ENCODE measurements at places on chromosomes 16 and 17.

GRCh38 chr16:86363057-86363490 is 147.3 kb upstream of the FOXF1 start:
- DNase-seq: peak; percentile 30

GRCh38 chr17:43857141-43857540 is 10.2 kb downstream of the CD300LG start:
- no peak for DNase-seq

DNA sequence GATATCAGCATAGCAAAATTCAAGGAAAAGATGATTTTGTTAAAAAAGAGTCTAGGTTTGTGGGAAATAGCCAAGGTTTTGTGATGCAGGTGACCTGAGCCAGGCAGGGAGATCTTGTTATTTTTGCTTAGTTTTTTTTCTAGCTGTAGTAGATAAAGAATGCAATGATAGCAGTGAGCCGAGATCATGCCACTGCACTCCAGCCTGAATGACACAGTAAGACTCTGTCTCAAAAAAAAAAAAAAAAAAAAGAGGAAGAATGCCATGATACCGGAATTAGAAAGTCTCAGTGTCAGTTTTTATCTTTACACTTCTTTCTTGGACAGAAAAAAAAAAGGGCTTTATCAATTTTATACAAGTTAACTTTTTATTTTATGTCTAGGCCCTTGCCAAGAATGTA is 27.5 kb downstream of the TMEM238L start:
- no peak for DNase-seq

DNA sequence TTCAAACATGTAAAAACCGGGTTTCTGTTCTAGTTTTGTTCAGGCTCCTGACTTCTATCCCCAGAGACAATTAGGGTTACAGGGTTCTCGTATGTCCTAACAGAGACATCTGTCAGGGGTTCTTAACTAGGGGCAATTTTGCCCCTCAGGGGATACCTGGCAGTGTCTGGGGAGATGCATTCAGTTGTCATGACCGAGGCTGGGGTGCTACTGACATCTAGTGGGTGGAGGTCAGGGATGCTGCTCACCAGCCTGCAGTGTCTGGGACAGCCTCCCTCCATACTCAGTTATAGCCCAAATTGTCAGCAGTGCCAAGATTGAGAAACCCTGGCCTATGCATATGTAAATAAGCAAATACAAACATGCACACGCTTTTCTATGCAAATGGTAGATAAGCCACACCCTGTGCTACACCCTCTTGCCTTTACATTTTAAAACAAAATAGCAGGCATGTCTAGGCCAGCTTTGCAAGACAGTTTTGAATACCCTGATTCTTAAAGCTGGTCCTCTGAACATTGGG is 37.4 kb downstream of the CLEC16A start:
- no peak for DNase-seq

DNA sequence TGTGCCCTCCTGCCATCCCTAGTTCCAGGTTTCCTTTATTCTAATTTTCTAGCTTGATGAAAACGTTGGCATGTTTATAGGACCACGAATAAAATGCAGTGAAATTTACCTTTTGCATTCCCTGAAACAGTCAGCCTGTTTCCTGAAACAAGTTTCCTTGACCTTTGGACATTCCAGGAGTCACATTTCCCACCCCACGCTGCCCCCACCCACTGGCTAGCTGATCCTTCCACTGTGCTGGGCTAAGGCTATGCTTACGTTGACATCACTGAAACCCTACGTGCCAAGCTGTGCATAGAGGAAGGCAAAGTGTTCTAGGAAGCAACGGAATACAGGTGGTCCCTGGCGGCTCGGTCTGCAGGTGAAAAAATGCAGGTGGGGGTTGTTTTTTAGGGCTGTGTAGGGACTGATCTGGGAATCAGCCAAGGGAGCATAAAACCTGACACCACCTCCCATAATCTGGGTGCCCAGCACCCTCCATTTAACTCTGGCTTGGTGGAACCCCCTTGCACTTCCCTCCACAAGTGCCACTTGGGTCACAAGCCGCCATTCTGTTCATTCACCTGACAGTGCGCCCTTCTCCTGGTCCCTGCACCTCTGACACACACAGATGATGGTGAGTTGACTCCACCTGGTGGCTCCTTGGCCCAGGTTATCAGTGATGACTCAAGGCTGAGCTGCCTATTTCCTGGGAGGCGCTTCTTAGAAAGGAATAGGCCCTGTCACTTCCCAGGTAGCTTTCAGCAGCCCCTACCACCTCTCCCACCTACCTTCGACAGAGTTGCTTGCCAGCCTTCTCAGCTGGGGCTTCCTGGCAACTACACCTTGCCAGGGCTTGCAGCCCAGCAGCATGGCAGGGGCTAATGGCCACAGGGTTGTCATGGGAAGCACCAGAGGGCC is 83.7 kb downstream of the N4BP1 start:
- no peak for DNase-seq

DNA sequence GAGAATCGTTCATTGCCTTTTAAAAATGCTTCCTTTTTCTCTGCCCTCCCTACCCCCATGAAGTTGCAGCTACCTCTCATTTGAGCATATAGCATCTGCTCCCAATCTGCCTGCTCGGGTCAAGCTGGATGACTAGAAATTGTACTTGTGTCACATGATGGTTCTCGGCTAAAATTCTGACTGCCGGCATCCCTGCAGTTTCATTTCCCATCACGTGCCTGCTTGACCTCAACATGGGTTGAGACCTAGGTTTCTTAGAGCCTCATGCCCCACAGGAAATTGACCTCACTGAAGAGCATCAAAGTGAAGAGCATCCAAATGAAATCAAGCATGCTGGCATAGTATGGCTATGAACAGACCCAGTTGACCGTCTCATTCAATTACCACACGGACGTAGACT is 581.6 kb upstream of the PSMD7 start:
- no peak for DNase-seq

GRCh38 chr17:871751-872519 is 89.8 kb downstream of the MRM3 start:
- DNase-seq: no peak

- DNase-seq: no peak
Measured at GRCh38 chr16:5200123-5200522, 102.5 kb upstream of the EEF2KMT start.

DNA sequence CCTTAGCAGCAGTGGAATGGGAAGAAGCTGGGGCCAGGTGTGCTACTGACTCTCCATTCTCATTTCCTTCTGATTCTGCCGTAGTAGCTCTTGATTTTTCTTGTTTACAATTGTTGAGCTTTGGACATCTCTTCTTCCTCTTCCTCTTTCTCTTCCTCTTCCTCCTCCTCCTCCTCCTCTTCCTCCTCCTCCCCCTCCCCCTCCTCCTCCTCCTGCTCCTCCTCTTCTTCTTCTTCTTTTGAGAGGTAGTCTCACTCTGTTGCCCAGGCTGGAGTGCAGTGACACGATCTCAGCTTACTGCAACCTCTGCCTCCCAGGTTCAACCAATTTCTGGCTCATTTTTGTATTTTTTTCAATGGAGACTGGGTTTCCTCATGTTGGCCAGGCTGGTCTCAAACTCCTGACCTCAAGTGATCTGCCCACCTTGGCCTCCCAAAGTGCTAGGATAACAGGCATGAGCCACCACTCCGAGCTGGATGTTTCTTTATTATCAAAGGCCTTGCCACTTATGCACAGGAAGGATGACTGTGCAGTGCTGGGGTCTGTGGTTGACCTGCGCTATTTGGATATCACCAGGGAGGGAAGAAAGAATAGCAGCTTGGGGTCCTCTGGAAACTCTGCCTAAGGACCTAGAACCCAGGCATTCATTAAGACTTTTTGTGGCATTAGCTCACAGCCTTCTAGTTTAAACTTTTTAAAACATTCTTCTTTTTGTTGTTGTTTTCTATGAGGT is 127.8 kb upstream of the KCNJ16 start:
- DNase-seq: no peak

GRCh38 chr16:78421181-78421708 is 321.8 kb downstream of the WWOX start:
- no peak for DNase-seq

GRCh38 chr16:77881355-77882030 is 93.1 kb downstream of the VAT1L start:
- DNase-seq: no peak

GRCh38 chr17:65588181-65588808 is 26.8 kb upstream of the AXIN2 start:
- no peak for DNase-seq

DNA sequence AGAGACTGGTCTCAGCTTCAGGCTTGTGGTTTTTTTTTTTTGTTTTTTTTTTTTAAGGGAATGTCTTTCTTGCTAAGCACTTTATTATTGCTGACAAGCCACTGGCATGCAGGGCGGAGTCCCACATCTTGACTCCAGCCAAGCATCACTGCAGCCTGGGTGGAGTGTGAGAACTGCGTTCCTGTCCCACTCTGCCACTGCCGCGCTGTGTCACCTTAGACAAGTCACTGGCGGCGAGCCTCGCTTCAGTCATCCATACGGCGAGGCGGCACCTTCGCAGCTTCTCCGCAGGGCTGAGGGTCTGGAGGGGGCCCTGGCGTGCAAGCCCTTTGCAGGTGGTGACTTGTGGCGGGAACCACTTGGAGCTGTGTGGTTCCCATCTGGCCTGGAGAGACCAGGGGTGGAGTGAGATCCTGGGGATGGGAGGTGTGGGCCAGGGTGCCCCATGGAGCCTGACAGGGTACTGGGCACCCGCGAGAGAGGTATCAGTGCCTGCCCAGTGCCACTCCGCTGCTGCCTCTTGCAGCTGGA is 99.1 kb upstream of the CIBAR2 start:
- DNase-seq: peak; percentile 78

GRCh38 chr16:87734644-87735043 is 31.1 kb downstream of the KLHDC4 start:
- no peak for DNase-seq

DNA sequence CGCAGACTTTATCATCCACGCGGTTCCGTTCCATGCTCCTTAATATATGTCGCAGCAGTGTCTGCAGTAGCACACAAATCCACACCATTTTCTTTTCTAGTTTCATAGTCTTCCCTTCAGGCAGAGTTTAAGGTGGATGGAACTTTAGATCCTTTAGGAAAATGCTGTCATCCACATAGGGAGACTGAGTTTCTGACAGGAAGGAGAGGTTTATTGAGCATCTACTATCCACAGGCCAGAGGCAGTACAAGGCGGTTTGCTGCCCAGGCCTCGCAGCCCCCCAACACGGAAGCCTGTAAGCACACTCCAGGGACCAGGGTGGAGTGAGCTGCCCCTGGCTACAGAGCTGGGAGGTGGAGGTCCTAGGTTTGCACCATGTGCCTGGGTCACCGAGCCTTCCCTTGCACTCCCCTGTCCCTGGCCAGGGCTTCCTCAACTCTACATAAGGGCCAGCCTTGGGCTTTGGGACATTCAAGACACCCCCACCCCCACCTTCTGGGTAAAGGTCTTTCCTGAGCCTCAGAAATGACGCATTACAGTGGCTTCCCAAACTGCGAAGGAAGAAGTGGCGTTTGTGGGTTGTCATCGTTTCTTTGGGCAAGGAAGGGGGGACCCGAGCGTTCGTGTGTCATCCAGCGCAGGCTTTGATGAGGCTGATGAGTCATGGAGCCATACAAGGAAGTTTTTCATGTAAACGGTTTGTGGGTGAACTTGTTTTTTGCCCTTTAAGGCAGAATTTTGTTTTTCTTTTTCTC is 146.5 kb upstream of the PLCG2 start:
- peak; percentile 74 for DNase-seq

- DNase-seq: no peak
Measured at GRCh38 chr16:69319381-69319780, 8.2 kb downstream of the VPS4A start.

- DNase-seq: no peak
Measured at GRCh38 chr17:76383546-76384221, 725 bp upstream of the SPHK1 start.

GRCh38 chr16:90007015-90007414 is 12.2 kb downstream of the DBNDD1 start:
- no peak for DNase-seq

- no peak for DNase-seq
Measured at GRCh38 chr16:66886914-66887313, 6.6 kb downstream of the PDP2 start.

DNA sequence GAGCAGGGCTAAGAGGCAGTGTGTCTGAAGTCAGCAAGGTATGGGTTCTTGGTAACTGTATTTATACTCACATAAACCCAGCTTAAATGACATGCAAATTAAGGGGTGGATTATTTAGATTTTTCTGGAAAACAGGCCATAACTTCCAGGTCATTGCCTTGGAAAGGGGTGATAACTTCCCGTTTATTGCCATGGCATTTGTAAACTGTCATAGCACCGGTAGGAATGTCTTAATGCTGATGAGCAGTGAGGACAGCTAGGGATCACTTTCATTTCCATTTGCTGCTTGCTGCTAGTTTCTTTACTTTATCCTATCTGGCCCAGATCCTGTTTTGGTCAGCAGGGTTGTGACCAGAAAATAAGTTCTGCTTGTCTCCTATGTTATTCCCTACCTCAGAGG is 1336.7 kb downstream of the CDH11 start:
- no peak for DNase-seq

DNA sequence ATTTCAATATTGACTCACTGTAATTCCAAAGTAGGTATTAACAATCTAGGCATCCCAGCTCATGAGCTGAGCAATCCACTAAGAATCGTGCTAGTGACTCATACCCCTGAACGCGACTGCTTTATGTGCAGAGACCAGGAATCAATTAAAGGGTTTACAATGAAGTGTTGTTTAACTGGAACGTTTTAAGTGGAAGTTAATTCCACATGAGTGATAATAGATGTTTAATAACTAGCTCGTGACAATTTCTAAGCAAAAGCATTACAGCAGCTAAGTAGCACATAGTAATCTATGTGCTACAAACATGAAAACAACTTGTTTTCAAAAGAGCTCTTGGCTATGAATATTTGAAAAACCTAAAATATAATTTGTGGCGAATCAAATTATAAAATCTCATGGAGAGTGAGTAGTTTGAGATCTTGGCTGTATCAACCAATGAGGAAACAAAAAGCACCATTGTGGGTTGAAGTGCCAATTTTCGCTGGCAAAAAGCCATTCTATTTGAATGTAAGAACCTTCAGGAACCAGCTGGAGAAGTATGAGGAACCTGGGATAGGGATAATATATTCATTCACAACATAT is 9.4 kb downstream of the GJC1 start:
- peak; percentile 77 for DNase-seq

DNA sequence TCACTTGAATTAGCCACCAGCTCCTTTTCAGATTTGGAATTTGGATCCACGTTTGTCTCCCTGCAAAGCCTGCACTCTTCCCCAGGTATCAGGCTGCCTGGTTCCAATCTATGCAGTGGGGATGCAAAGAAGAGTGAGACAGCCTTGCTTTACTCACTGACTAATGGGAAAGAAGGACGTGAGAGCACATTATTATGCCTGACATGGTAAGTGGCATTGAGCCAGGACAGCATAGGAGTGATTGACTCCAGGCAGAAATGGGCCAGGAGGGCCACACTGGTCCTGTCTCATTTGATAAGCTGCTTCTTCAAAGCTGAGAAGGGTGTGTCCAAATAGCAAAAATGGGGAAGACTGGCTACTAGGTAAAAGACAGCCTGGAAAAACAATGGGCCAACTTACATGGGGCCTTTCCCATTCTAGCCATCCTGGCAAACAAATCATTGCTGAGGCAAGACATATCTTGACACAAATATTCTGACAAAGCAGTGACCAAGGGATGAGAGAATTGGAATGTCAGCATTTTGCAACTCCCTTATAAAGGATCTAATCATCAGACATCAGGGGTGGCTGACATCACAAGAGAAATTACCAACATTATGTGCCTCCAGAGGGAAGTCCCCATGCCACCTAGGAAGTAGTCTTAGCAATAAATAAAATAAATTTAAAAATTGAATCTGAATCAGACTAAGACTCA is 38.6 kb downstream of the CDH11 start:
- no peak for DNase-seq
